ENCODE measurements at places on chromosomes 6 and 20.

DNA sequence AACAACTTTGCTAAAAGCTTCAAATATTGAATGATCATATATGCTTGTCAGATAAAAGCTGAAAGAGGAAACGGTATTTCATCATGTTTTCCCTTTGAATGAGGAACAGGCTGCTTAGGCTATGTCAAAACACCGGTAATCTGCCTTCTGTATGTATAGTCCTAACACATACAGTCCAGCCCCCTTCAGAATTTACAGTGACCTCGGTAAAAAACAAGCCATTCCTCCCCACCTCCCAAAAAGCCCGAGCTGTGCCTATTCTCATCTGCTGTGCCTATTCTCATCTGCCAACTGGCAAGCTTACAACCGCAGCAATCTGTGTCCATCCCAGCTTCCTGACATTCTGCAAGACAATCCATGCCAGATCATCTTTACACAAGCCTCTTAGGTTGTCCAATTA, 26.8 kb upstream of the UBE2J1 start:
- no peak for DNase-seq

DNA sequence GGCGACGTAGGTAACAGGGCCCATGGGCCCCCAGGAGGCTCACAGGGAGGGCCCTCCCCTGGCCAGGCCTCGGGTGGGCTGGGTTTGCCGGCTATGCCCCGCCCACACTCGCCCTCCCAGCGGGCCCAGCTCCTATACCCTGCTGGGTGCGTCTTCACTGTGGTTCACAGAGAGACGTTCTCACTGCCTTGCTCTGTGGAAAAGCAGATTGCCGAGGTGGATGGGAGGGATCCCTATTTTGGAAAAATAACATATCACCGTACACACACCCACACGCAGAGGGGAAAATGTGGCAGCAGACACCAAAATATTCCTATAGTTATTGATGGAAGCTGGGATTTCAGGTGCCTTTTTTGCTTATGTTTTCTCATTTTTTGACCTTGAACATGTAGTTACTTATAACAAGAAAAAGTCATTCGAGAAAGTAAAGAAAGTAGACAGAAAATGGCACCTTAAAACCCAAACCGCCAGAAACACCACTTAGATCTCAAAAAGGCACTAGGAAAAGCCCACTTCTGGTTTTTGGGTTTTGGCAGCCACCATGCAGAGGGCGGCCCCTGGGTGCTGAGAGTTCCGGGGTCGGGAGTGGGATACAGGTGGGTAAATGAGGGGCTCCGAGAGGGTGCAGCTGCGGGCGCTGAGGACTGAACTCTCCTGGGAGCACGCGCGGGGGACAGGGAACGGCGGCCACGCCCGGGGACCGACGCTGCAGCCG, 49.4 kb downstream of the TMEM242 start:
- DNase-seq, result peak; percentile 40

DNA sequence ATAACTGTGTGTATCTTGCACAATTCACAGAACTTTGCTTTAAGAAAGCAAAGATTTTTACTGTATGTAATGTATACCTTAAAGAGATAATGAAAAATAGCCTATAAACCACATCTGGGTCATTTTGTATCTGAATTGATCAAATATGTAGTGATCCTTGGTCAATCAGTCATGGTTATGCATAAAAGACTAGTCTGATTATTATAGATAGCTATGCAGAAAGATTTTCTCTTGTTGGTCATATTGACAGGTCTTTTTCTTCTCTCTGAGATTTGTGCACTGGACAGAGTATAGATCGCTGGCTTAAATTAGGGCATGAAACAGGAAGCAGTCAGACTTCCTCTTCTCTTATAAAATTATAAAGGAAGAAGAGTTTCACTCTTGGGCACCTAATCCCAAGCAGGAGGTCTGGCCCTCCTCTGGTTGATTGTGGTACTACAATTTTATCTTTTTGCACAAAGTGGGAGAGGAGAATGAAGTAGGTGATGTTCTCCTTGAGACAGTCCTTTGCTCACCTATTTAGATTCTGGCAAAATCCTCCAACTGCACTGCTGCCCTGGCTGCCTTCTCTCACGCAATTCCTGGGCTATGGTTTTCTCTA, 380.9 kb upstream of the RGS17 start:
- peak; percentile 33 for DNase-seq

GRCh38 chr20:2692036-2692885, at the start of gene EBF4:
Gene EBF4 (plus strand): TSS chr20:2692780. CDS start chr20:2693646, 866 bp downstream.
- DNase-seq, result peak; percentile 43

DNA sequence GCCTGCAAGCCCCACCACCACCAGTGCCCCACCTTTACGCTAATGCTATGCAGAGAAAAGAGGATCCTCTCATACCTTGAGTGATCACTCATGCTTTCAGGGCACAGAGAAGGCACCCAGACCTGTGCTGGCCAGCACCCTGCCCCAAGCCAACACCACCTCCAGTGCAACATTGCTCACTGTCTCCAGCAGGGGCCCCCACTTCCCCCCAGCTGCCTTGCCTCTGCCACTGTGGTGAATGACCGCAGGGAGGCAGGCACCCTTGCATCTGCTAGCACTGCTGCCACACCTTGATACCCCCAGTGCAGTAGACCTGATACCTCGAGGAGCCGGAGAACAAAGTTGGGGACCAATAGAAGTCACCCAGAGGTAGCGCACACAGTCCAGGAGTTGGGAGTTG, 139.2 kb upstream of the PLN start:
- DNase-seq, result no peak

GRCh38 chr6:139713900-139714506, 339.6 kb upstream of the CITED2 start:
- peak; percentile 39 for DNase-seq

DNA sequence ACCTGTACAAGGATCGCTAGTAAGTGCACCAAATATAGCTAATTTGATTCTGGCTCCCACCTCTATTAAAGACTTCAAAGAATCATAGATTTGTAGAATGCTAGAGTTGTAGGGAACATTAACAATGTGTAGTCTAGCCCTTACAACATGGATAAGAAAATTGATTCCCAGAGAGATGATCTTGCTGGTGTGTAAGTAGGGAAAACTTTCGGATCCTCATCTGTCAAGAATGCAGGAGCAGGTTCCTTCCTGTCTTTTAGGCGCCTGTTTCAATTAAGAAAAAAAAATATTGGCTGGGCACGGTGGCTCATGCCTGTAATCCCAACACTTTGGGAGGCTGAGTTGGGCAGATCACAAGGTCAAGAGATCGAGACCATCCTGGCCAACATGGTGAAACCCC, 12.3 kb upstream of the RNF39 start:
- DNase-seq, result no peak

GRCh38 chr6:73062130-73062529, 163.2 kb downstream of the KHDC1L start:
- DNase-seq, result no peak

GRCh38 chr6:104855507-104855906, 4.2 kb downstream of the HACE1 start:
- DNase-seq, result peak; percentile 54

GRCh38 chr20:39812116-39812515, 850.0 kb downstream of the DHX35 start:
- no peak for DNase-seq

- no peak for DNase-seq
Measured at GRCh38 chr6:73649783-73650182, 4.0 kb downstream of the SLC17A5 start.

DNA sequence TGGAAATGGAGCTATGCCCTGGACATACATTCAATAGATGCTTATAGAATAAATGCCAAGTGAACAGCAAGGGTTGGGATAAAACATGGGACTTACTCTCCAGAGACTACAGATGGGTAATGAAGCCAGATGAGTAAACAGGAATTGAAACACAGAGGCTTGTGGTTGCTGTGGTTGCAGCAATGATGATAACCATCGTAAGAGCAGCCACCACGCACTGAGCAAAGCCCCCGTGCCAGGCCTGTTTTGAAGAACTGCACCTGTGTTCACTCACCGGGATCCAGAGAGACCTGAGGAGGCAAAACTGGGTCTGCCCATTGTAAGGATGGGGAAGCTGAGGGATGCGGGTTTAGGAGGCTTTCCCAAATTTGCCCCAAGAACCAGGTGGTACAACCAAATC, 431.1 kb upstream of the CDH4 start:
- no peak for DNase-seq

DNA sequence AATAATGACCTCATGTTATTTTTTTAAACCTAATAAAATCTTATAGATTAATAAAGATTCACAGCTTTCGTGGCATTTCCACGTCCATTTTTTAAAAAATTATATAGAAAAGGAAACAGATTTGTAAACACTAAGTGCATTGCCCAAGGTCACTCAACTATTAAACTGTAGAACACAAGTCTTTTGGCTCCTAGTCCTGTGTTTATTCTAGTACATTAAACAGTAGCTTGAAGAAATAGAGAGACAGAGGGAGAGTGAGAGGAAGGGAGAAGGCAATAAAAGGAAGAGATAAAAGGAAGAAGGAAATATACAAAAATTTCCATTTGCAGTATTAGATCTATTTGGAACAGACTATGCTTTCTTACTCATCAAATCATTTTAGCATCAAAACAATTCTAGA, 586.7 kb upstream of the CITED2 start:
- peak; percentile 52 for DNase-seq

All from fibroblast of villous mesenchyme (primary cell).